ENCODE measurements at places on chromosomes 1 and 21.

DNA sequence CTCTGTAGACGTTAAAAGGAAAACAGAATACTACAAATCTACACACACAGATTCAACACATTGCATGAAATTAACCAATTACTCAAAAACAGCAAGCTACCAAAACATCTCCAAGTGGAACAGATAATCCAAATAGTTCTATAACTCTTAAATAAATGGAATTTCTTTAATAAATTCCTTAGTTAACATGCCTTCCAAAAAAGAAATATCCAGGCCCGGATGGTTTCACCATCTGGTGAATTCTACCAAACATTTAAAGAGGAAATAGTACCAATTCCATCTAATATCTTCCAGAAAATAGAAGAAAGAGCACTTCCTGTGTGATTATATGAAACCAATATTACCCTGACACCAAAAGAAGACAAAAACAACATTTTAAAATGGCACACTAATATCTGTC, 52.8 kb upstream of the COL6A2 start:
- DNase-seq, result no peak

- DNase-seq, result no peak
Measured at GRCh38 chr1:45840704-45841103, 37.3 kb downstream of the MAST2 start.

- DNase-seq, result no peak
Measured at GRCh38 chr1:36151134-36151844, 2.0 kb upstream of the TRAPPC3 start.

DNA sequence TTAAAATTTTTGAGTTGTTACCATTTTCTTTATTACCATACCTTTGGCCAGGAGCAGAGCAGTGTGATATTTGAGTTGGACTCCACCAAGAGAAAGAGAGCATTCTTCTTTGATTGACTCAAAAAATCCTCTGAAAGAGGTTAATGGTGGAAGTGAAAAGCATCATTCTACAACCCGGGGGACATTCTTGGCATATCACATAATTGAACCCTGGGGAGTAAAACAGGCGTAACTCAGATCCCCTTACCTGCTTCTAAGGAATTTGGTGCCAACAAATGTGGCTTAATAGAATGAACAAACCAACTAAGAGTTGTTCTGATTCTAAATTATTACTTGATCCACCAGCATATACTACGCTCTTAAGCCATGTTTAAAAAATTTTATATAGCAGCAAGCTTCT, 351.1 kb upstream of the DEPDC1 start:
- no peak for DNase-seq

DNA sequence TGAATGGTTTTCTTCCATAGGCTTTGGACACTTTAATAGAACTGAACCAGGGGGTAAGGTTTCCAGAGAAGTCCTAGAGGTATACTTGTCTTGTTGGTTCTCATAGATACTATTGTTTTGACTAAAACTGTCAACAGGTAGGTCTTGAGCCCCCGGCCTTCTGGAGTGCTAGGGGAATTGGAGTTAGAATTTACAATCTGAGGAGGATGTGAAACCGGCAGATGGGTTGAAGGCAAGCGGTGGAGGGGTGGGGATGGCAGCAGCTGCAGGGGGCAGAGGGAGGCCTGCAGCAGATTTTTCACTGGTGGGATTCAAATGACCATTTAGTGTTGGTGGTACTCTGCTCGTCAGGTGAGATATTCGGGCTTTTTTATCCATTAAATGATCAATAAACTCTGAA, 4.3 kb upstream of the CD1D start:
- no peak for DNase-seq

GRCh38 chr21:29186246-29186645, 55.8 kb downstream of the MAP3K7CL start:
- DNase-seq, result no peak

GRCh38 chr1:22273686-22274681, 131.1 kb upstream of the WNT4 start:
- no peak for DNase-seq

GRCh38 chr1:203121186-203122015, 6.1 kb upstream of the ADORA1 start:
- DNase-seq, result no peak
